ENCODE measurements at places on chromosomes 2 and 18.
A peak's percentile ranks its signal among the peaks of the same experiment; 100 is the strongest.

DNA sequence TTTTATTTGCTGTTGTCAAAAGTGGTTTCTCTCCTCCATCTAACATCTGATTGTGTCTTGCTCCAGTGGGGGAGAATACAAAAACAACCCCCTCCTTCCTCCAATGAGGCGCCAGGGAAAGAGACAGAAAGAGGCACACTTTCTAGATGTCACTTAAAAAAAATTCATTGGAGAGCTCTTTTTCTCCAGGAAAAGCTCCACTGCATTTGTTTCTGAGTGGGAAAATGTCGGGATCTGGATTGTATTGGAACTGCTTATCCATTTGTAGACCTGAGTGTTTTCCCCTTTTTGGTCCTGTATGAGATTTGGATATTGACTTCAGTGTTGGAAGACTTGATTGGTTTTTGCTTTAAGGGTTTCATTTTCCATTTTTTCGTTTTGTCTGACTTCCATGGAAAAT is 995 bp downstream of the MBD5 start:
- no peak for DNase-seq

DNA sequence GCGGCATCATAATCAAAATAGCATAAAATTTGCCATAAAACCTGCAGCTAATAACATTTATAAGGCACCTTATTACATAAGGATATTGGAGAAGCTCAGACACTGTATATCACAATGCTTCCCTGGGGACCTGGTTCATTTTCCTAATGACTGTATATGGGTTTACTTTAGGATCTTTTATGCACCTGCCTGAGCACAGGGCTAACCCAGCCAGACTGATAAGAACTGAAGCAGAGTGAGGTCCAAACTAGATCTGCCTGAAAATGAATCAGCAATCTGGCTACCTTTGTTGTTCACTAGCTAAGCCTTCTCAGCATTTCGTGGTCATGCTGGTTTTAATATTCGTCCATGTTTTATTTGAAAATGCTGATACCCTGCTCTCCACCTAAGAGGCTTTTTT is 1922.3 kb upstream of the CELF4 start:
- DNase-seq: no peak

DNA sequence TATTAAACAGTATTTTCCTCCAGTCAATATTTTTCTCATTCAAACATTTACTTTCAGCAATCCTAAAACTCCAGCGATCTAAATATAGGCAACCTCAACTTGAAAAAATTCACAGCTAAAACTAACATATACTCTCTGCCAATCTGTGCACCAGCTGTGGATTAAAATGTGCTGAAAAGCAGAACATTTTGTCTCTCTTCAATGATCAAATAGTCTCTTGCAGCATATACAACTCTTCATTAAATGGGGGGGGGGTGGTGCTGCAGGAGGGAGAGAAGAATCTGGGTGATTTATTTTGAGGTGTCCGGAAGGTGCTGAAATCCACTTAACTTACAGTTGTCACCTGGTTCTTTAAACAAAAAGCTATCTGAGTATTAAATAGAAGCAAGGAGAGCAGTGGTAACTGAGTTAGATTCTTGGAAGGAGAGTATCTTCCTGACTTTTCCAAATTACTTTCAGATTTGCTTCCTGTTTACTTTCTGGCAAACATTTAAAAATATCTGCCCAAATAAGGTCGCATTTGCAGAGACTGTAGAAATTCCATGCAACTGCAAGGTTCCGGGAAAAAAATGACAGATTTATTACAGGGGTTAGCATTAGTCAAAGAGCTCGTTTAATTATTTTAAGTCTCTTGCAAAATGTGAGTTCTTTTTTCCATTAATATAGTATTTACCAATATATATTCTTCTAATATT is 904.7 kb upstream of the ACVR2A start:
- DNase-seq: no peak

DNA sequence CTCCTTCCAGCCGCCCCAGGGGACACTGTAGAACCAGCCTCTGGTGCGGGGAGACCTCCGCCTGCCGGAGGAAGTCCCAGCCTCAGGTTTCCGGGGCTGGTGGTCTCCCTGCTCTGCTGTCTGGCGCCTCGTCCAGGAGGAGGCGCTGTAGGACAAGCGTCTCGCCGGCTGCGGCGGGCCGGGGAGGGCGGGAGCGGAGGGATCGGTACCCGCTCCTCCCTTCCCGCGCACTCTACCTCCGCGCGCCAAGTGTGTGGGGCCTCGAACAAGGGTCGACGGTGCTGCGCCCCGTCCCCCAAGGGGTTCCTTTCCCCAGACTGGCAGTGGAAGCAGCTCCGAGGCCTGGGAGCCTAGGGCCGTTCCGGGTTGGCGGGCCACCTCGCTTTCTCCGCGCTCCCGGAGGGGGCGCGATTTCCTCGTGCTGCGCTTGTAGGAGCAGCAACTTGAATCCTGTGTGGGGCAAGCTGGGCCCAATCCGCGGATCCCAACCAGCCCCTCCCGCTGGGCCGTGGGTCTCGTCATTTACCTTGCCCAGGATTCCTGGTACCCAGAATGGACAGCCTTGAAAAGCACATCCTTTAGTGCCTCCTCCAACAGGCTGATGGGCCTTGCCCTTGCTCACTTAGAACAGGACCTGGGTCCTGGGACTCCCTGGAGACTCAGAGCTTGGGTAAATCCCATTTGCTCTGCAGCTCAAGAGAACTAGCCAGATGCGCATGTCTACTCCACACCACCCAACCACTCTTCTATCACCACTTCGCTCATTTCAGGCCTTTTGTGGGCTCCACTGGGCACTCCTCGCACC is 10.6 kb upstream of the HOXD4 start:
- DNase-seq: peak; percentile 75

DNA sequence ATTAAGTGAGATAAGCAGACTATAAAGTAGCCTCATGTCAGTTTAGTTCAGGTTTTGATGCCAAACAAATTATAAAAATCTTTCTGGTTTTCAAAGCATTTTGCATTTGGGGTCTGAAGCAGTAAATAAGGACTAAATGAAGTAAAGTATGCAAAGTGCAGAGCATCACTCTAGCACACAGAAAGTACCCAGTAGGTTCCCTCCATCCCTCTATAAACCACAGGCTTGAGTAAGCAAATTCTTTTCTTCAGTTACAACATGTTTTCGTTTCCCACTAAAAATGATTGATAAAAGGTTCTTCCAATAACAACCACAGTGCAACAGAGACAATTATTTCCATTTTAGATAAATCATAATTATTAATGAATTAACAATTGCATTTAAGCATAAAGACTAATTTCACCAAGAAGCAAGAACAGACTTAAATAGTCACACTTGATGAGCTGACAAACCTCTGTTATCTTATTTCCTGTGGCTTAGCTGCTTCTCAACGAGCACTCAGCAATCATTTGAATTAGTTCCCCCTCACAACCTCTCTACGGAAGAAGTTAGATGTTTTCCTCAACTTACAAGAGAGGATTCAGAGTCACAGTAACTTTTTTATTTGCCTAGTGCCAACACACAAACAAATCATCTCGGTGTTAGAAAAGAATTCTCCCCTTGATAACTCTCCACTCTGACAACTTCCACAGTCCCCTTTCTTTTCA is 249.8 kb downstream of the NBAS start:
- DNase-seq: peak; percentile 16

DNA sequence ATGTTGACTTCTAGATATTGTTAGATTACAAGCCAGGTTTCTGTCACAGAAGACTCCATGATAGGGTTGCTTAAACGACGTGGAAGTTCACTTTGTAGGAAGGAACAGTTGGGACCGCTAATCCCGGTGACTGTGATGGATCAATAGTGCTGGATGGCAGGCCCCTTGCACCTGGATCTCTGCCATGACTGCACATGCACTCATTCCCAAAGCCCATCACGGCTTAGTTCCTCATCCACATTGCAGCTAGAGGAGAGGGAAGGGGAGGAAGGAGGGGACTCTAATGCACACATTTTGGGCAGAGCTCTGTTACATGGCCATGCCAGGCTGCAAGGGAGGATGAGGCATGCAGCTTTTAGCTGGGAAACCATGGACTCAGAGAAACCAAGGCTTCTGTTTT is 773.7 kb upstream of the RAB6C start:
- no peak for DNase-seq

- no peak for DNase-seq
Measured at GRCh38 chr2:83972128-83972527, 487.0 kb downstream of the SUCLG1 start.

GRCh38 chr2:219171231-219171651 is 1.4 kb upstream of the SLC23A3 start:
- peak; percentile 60 for DNase-seq

DNA sequence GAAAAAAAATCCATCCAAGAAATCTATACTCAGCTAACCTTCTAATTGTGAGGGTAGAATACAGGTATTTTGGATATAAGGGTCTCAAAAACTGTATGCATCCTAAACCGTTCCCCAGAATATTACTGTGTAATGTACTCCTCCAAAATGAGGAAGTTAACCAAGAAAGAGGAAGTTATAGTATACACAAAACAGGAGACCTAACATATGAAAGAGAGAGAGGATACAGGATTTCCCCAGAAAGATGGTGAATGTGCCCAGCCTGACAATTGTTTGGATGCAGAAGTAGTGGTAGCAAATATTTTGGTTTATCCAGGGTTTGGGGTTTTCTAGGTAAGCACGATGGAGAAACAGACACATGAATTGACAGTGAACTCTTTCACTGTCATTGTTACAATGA is 50.6 kb downstream of the GALNT3 start:
- no peak for DNase-seq

DNA sequence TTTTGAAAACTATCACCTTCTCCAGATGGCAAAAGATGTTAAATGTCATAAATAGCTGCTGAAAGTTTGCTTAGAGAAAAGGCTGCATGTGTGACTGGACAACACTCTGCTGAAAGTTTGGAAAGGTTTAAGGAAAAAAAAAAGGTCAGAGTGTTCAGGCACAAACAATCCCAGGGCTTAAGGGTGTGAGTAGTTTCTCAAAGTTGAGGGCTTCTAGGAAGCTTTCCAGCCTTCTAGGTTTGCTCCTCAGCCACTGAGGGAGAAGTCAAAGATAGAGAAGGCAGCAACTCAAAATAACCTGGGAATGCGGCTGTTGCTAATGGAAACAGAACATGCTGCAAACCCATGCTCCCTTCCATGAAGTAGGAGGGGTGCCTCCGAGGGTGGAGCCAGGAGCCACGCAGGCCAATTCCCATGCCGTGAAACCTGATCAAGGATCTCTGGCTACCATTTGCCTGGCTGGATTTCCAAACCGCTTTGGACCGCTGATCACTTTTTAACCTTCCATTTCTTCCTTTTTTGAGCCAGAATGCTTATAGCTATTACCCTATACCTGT is 88.0 kb downstream of the TEX51 start:
- no peak for DNase-seq

DNA sequence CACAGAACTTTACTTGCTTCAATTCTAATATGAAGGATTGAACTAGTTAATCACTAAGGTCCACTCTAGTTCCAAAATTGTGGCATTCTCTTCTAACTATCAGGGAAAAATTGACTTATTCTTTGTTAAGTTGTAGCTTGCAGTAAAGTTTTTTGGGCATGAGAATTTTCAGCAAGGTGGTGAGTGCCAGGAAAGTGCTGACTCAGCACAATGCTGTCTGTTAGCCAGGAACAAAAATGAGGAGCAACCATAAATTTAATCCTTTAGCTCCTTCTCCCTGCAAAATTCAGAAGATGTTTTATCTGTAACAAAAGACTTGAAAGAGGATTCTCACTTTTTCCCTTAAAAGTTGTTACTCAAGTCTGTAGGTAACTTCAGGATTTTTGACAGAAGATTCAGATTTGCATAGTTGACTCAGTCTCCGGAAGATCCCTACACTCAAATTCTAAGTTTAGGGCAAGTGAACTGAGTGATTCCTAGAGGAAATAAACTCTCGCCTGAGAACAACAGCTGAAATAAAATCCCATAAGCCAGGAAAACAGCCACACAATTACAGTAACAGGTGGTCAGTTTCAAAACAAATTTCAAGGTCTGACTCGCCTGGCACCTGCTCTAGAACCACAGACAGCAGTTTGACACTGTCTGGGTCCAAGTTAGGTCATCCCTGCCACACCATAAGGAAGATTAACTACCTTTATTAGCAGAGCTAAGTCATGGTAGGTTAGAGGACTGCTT is 20.2 kb upstream of the DARS1 start:
- DNase-seq: no peak

GRCh38 chr2:223734346-223734745 is 103.0 kb downstream of the AP1S3 start:
- no peak for DNase-seq

GRCh38 chr2:84876369-84876768 is 4.5 kb downstream of the TRABD2A start:
- no peak for DNase-seq

GRCh38 chr2:225911019-225911418 is 511.5 kb downstream of the NYAP2 start:
- no peak for DNase-seq

DNA sequence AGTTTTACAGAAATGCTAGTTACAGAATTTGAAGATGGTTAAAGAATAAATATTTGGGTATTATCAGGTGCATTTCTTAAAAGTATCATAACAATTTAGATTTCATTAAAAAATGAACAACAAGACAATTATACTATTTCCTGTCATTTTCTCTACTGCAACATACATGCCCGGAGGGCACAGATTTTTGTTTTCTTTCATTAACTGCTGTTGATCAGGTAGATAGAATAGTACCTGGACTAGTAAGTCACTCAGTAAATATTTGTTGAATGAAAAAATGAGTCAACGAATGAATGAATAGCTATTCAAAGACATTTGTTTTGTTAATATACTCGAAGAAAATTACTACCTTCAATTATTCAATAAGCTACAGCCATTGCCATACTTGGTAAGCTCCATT is 531.2 kb upstream of the VRK2 start:
- no peak for DNase-seq

DNA sequence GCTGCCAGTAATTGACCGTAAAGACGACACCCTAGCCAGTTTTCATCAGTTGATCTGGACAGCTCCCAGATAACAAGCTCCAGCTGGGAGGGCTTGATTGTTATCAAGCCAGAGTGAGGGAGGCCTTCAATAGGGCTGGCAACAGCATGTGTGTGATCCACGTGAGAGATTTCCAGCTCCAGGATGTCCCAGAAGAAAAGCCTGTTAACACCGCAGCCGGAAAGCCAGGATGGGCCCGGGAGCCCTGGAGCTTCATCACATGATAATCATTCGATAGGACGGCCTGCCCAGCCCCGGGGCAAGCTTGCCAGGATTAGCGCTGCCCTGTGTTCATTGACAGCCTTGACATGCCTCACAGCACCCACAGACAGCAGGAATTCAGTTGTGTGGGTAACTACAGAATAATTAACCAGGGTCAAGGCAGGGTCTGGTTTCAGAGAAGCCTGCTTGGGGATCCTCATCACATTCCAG is 182.5 kb downstream of the C1D start:
- DNase-seq: no peak

GRCh38 chr2:235780401-235780800 is 286.6 kb downstream of the AGAP1 start:
- no peak for DNase-seq

- DNase-seq: no peak
Measured at GRCh38 chr2:127208313-127208712, 11.8 kb downstream of the CYP27C1 start.

GRCh38 chr2:168397629-168398028 is 58.4 kb upstream of the CERS6 start:
- DNase-seq: no peak

DNA sequence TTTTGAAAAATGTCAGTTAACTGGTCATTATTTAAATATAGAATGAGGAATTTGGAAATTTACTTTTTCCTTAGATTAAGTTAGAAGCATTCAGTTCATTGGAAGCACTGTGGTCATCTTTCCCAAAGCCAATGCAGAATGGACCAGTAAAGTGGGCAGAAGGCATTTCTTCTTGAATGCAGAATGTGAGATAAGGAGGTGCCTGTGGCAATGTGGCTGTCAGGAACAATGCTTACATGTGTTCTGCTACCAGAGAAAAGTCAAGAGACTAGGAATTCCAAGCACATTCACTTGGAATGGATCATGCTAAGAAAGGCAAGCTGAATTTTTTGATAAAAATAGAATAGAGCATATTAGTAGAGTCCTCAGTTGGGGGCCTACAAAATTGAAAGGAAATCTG is 295.0 kb upstream of the KCNH7 start:
- DNase-seq: no peak

Data from CD8-positive, alpha-beta T cell (primary cell).